ENCODE measurements at places on chromosomes 13 and 19.

DNA sequence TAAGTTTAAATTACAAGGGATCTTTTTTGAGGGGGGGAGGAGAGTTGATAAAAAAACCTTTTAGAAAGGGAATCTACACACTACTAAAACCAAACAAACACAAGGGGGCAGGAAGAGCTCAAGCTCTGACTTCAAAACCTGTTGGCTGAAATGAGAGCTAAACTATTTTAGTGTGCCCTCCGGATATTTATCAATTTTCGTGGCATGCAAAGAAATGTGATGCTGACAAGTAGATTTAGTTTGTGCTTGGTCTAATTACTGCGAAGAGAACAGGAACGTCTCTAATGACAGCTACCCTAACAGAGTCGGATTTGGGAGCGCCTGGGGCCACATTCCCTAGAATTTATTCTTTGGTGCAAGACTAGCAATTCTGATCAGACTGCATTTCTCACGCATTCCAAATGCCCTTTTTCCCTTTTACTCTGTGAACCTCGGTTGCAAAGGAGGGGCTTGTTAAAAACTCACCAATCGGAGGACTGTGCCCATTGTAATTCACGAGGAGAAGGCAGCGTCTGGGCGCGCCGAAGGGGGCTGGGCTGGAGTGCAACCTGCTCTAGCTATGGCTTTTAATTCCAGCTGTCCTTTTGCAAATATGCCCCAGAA is 802 bp upstream of the FREM2 start:
- DNase-seq = no peak

GRCh38 chr13:35768073-35768472 is 291.6 kb upstream of the MAB21L1 start:
- no peak for DNase-seq

DNA sequence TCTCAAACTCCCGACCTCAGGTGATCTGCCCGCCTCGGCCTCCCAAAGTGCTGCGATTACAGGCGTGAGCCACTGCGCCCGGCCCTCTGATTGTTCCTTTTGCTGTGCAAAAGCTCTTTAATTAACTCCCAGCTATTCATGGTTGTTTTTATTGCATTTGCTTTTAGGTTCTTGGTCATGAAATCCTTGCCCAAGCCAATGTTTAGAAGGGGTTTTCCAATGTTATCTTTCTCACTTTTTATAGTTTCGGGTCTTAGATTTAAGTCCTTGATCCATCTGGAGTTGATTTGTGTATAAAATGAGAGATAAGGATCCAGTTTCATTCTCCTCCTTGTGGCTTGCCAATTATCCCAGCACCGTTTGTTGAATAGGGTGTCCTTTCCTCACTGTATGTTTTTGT is 19.2 kb upstream of the GRTP1 start:
- DNase-seq = no peak

DNA sequence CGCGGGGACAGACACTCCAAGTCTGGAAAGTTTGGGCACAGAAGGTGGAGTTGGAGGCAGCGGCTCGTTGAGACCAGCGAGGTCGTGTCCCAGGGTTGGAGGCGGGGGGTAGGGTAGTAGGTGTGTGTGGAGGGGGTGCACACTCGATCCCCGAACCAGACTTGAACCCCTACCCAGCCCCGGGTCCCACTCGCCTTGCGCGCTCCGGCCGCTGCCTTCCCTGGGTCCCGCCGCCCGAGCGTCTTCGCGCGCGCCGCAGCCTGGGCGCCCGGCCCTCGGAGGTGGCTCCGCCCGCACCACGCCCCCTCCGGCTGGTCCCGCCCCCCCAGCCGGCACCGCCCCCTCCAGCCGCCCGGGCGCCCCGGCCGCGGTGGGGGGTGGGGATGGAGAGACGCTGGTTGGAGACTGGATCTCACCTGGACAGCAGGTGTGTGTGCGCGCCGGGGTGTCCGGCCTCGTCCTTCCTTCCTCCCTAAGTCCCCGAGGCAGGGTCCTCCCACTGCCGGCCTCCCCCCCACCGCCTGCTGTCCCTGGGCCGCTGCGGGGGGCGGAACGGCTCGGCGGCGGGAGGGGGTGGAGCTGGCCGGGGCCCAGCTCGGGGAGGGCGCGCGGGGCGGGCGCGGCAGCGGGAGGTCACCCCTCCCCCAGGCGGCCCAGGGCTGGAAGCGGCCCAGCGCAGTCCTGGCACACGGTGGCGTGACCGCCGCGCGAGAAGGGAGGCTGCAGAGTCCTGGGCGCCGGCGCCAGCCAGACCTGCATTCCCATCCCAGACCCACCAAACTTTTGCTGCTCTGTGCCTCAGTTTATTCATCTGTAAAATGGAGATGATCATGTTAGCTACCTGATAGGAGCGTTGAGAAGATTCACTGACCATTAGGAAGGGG is at the start of gene KANK2:
KANK2 (minus strand) TSS at position 255 of the 884 bp plus-strand sequence. CDS start 3,034 bp downstream, outside the sequence.
- peak; percentile 71 for DNase-seq

DNA sequence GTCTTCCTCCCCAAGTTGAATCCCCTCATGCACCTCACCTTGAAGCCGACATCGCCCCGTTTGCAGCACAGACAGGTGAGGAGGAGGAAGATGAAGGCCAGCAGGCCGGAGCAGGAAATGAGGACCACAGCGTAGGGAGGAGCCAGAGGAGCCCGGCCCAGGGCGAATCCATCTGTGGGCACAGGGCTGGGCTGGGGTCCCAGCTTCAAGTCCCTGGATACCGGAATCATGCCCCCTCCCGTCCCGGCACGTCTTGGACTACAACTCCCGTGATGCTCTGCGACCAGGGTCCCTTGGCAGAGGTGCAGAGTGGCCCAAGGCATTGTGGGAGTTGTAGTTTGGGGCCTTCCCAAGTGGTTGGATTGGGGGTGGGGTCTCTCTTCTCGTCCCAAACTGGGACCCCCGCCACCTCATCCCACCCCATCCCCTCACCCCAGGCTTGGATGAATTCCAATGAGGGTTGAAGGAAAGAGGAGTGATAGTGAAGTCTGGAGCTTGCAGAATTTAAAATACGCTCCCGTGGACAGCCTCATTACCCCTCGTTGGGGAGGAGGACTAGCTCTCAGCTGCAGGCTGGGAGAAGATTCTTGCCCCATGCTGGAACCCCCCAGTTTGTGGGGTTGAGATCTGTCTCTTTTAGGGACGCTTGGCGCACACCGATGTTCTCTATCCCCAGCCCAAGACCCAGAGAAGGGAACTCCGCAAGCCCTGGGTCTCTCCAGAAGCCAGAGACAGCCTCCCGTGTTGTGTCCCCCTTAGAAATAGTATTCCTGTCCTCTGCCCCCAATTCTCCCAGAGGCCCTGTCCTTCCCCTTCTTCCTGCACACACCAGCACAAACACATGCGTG is 990 bp downstream of the LMTK3 start:
- peak; percentile 68 for DNase-seq

DNA sequence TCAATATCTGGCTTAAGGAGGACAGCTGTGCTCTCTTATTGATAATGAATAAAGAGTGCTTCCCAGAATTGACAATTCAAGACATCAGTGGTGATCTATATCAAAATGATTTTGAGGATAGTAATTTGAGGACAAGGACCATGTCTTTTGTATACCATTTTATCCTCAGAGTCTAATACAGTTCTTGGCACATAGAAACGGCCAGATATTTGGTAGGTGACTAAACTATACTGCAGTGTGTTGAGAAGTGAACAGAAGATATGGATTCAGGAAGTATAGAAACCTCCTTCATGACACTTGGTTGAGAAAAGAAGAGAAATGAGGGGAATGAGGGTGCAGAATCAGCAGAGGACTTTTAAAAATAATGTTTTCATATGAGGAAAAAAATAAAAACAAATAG is 16.1 kb upstream of the LMO7 start:
- DNase-seq = no peak

All from neural crest cell (in vitro differentiated cells).